Activated T-cell treated with anti-CD3 and anti-CD28 coated beads, Interleukin-2, amount 50 U/mL, for 4 hours (primary cell): ENCODE measurements at places on chromosomes 1 and 21.
A peak's percentile ranks its signal among the peaks of the same experiment; 100 is the strongest.

DNA sequence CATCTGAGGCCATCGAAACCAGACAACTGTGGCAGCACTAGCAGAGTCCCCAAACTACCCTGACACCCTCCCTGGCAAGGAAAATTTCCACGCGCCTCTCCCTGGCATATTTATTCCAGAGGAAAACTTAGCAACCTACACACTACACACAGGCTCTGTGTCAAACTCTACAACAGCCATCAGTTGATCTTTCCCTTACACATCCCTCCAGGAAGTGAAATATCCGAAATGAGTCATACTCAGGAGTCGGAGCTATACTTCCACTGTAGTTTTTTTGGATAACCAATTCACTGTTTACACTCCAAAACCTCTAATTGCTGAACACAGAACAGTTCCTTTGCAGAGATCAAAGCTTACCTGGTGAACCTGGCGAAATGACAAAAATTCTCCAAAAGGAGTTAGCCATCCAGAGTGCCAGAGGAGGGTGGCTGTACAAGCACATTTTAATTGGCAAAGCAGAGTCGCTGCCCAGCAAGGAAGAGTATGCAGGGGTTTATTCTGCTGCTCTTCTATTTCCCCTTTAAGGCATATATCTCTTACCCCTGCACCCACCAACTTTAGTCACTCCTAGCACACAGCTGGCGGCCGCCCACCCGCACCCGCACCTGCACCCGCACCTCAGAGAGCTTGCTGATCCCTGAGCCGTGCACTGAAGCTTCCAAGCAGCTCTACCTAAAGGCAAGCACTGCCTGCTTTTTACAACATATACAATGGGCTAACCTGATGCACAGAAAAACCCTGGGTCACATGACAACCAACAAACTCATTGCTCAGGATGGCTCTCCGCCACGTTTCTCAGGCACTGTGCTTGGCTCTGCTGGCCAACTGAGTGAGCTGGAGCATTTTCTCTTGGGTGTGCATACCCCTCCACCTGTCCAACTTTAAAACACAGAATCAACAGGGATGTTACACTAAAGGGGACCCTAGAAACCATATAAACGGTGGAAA lies 54.9 kb downstream of the CAPZB start:
- DNase-seq: no peak

GRCh38 chr1:18965206-18966173 lies 9.0 kb upstream of the IFFO2 start:
- no peak for DNase-seq

DNA sequence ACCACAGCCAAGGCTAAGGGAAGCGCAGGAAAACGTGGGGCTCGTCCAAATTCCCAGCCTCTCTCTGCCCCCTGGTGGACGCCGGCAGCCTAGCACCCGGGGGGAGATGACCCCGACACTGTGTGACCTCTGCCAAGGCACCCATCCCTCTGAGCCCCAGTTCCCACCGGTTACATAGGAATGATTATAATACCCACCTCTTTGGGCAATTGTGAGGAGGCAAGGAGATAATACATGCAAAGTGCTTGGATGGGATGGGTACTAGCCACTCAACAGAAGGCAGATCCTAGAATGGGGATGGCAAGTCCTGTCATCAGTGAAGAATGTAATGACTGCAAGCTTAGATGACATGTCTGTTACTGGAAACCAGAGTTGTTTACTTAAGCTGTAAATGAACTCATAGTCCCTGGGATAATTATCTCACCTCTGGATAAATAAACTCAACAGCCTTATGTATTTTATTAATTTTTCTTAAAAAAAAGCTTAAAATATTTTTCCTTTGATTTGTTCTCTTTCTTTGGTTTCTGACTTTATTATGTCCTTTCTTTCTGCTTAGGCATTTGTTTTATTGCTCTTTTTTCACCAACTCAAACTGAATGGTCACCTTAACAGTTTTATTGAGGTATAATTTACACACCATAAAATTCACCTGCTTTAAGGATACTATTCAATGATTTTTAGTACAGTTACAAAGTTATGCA lies 11.3 kb upstream of the BMP8B start:
- peak; percentile 68 for DNase-seq

GRCh38 chr1:20666146-20666545 lies 5.0 kb upstream of the DDOST start:
- DNase-seq: no peak

DNA sequence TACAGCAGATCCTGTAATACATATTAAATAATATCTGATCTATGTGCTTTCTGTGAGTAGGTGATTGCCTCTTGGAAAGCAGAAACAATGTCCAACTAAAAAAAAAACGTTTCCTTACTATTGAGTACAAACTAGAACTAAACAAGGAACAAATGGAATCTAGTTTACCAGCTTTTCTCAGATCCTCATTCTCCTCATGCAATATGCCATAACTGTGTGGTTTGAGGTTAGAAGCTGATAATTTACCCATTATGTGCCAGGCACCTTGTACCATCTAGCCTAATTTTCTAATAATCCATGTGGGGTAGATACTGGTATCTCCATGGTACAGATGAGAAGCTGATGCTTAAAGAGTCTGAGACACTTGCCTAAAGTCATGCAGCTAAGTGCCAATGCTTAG lies 154.7 kb downstream of the PTGER3 start:
- DNase-seq: no peak

DNA sequence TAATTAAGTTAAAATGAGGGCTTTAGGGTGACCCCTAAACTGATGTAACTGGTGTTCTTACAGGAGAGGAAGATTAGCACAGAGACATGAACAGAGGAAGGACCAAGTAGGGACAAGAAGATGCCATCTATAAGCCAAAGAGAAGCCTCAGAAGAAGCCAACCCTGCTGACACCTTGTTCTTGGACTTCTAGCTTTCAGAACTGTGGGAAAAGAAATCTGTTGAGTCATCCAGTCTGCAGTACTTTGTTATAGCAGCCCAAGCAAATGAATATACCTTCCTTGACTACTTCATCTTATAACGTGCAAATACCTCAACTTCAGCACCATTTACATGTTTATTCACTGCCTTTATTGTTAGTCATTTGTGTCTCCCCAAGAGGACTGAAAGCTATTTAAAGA lies 3.4 kb downstream of the ZBTB21 start:
- no peak for DNase-seq

DNA sequence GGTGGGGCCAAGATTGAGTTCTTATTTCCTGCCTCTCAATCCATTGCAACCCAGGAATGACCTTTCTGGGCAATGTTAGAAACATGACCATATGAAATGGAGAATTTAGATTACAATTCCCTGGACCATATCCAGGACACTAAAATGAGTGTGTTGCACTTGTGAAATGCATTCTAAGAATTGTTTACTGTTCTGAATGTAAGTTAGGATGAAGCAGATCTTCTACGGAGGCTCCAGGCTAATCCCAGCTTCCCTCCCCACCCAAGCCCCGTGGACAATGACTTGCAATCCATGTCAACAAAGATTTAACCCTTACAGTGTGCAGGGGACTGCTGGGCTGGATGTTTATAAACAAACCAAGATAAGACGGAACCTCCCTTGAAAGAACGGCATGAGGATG lies 31.7 kb upstream of the HAO2 start:
- no peak for DNase-seq

DNA sequence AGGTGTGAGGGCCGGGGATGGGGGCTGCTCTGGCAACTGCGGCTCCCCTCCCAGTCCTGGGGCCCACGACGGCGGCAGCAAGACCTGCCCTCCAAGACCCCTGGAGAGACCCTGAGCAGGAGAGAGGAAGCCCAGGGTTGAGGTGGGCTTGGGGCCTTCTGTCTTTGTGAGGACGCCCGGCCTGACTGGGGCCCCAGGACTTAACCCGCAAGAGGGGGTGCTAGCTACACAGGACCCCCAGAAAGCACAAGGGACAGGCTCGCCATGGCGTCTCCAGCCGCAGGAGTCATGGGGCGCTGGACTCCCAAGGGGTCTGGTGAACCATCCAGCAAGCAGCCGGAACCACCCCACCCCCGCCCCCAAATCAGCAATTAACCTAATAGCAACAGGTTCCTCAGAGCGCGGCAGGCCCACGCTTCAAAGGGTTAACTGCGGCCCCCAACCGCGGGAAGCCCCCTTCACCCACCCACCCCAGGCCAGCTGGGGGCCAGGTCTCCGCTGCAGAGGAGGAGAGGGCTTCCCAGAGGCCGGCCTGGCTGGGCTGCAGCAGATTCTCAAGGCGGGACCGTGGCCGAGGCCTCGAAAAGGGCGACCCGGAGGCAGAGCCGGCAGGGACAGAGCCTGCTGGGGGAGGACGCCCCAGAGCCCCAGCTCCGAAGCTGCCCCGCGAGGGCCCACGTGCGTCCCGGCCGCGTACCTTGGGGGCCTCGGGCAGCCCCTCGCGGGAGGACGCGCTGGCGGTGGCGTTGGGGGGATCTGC lies 525 bp downstream of the C1QTNF12 start:
- DNase-seq: no peak

DNA sequence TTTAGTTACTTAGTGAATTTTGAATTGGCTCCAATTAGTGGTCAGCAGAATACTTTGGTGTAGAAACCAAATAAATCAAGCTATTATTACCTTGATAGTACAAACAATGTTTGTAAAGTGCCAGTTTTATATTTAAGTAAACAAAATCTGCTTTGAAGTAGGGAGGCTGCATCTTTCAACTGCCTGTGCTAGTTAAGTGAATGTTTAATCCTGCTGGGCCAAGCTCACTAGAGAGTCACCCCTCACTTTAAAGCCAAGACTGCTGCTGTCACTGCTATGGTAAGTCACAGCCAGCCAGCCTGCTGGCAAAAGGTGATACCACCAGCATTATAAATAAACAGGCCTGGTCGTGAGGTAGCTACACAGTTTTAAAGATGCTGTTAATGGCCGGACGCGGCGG lies 10.3 kb upstream of the CFAP126 start:
- DNase-seq: no peak

DNA sequence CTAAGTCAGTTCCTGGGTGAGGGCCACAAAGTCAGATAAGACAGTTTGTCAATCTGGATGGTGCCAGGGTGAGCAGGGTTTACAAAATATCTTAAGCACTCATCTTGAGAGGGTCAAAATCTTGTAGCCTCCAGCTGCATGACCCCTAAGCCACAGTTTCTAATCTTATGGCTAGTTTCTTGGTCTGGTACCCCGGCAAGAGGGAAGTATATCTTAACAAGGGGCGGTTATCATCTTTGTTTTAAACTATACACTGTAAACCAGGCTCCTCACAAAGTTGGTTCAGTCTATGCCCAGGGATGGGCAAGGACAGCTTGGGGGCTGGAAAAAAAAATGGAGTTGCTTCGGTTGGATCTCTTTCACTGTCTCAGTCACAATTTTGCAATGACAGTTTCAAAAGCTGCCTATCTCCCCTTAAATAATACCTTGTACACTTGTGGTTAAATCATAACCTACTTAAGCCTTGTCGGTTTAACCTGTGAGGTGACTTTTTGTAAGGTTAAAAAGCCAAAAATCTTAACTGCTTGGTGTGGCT lies 7.8 kb upstream of the CD46 start:
- no peak for DNase-seq

- DNase-seq: no peak
These were observed 17.6 kb downstream of the PCNX2 start for GRCh38 chr1:233277637-233278606.

- no peak for DNase-seq
These were observed 4.9 kb downstream of the CSTB start for GRCh38 chr21:43771199-43771675.

DNA sequence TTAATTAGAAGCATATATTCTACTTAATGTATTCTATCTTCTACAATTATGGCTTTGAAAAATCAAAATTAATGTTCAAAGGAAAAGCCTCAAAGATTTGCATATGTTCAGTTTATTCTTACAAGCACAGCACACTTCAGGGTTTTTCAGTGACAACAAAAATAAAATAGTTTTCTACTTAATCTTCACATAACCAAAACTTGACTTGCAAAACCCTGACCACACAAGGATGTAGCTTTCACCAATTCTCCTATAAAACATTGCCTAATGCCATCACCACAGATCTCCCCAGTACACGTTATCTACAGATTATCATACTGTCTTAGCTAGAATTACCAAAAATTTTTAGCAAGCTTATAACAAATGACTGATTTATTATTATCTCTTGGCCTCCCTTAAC lies 23.3 kb downstream of the LPAR3 start:
- DNase-seq: no peak

DNA sequence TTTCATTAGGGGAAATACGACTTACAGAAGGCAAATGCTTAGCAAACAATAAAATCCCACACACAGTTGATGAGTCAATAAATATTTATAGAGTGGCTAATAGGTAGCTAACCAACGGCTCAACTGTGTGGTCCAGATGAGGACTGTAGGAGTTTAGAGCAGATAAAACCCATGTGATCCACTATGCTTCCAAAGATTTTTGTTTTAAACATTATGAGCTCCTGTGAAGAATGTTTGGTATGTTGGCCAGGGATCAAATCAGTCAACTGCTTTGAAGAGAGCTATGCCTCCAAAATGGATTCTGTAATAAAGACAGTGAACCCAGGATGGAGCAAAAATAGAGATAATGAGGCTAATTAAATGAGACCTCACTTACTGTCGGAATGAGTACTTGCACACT lies 72.3 kb upstream of the COL11A1 start:
- no peak for DNase-seq

DNA sequence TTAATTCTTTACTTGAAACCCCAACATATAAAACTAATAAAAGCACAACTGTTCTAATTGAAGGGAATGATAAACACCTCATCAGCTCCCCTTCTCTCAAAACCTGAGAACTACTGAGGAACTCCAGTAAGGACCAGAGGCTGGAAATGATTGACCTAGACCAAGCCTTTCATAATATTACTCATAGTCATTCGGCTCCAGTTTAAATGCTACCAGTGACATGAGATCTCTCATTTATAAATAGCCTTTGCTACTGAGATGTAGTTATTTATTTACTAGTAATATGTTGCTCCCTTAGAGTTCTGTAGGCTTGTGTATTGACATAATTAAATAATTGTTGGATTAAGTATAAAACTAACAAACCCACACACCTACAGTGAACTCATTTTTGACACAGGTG lies 209.8 kb upstream of the PRMT6 start:
- no peak for DNase-seq

DNA sequence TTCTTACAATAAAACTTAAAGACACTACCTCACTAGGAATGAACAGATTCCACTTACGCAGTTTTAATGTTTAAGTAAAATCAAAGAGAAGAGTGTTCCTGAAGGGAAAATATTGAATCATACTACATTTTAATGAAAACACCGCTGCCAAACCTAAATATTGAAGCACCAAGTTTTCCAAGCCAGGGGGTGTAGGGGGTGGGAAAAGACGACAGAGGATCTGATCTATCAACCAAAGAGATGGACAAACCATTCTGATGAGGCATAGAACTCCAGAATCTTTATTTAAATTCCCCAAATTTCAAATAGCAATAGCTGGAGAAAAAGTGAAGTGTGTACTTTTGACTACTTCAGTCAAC lies 1.2 kb downstream of the ELK4 start:
- DNase-seq: no peak

DNA sequence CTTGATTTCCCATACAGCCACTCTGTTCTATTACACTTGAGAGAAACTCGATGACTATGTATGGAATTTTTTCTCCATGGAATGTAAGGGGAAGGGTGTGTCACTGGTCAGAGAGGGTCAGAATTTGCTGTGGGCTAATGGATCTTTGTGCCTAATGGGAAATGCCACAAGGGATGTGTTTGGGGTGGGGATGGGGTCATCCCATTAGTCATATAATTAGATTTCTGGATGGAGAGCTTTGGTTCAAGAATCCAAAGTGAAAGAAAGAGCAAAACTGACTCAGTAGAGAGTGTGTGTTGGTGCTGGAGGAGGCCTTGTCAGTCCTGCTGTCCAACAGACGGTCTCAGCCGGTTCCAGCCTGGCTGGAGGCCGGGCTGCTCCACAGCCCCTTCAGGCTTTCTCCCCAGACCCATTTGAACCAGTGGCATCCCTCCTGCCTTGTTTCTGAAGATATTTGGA lies 86.4 kb downstream of the LAMC2 start:
- no peak for DNase-seq
